Activated CD4-positive, alpha-beta T cell treated with anti-CD3 and anti-CD28 coated beads, Interleukin-2, amount 10 ng/mL, durations not matched to agents 24 days and 14 days (primary cell): ENCODE measurements at places on chromosomes 7 and 10. TPM values are rescaled to one million over a fixed set of nuclear protein-coding genes. Genes with fewer than 3 reads are reported as not detected.

Gene CALD1
- 7.2 and 8.2 TPM in 2 replicates for total RNA-seq

Gene ERVW-1
- total RNA-seq: not detected in 2 replicates

Gene AGAP9
- 8.6 and 9.8 TPM in 2 replicates for total RNA-seq

Gene TSPAN12
- not detected in 2 replicates for total RNA-seq

Gene NODAL
- total RNA-seq: not detected in 2 replicates

Gene UBTD1
- 1.8 and 2.1 TPM in 2 replicates for total RNA-seq

Gene HTR5A
- total RNA-seq: not detected in 2 replicates
